ENCODE measurements at places on chromosomes 7 and 10.
A peak's percentile ranks its signal among the peaks of the same experiment; 100 is the strongest.

- no peak for DNase-seq
Measured at GRCh38 chr10:120221873-120222485, 235.0 kb upstream of the PLPP4 start.

DNA sequence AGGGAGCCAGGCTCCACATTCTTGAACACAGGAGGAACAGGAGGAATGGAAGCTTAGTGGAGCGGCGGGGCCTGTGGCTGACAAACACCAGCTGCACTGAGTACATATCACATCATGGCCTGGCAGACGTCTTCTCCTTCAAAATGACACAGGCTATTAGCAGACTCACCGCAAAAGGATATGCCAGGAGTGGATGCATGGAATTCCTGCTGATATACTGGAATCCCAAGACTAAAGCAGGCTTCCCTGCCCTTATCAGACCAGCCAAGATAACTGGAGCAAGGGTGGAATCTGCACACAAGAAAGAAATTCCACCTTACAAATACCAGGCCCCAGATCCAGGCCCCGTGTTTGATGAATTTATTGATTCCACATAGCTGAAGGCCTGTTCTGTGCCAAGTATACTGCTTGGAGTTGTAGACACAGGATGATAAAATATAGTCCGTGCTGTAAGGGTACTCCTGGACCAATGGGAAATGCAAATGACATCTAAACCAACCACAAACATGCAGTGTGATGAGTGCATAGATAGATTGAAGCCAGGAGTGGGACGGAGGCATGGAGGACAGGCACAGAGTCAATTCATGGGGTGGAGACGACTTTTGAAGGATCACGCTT, 480.5 kb upstream of the ZMIZ1 start:
- no peak for DNase-seq

GRCh38 chr7:109125001-109125400, 555.3 kb downstream of the DNAJB9 start:
- no peak for DNase-seq

GRCh38 chr10:30059209-30060107, at the start of gene JCAD:
Gene JCAD, minus strand, starts transcription at chr10:30059586. Its CDS starts 11,774 bp downstream, at chr10:30047812.
- DNase-seq: peak; percentile 17
